Stimulated activated naive CD8-positive, alpha-beta T cell treated with anti-CD3 and anti-CD28 coated beads, Interleukin-15, Interleukin-2, amounts not matched to agents 100 U/mL and 50 U/mL, for 24 hours (primary cell): ENCODE measurements at places on chromosomes 3 and 15.

GRCh38 chr3:12900885-12901411 is 59.6 kb upstream of the RPL32 start:
- DNase-seq: no peak

- DNase-seq: no peak
Observed at GRCh38 chr3:76643623-76644304, 396.1 kb upstream of the ROBO2 start.

GRCh38 chr3:157672061-157672460 is 168.8 kb upstream of the VEPH1 start:
- no peak for DNase-seq

DNA sequence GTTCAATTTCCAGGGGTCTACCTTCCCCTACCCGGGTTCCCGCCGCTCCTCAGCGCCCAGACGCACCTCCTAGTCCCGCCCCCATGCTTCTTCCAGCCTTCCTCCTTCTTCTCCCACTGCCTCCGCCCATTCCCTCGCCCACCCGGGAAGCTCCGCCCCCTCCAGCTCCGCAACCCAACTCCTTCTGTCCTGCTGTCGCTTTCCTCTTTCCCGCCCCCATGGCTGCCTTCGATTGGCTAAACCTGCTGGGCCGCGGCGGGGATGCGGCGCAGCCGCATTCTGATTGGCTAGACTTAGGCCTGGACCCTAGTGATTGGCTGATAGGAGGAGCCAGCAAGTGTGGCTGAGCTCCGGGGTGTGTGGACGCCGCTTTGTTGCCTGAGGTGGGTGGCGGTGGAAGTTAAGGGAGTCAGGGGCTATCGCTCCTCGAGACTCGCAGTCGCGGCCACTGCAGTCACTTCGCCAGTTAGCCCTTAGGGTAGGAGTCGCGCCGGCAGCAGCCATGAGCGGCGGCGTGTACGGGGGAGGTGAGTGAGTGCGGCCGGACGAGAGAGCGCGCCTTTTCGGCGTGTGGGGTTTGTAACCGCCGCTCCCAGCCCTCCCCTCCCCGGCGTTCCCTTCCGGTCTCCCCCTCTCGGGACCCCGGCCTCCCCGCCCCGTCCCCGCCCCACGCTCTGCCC is at the start of gene ACTL6A:
Gene ACTL6A, plus strand, starts transcription at position 336 of the 680 bp plus-strand sequence. Its CDS starts 167 bp downstream, at position 503.
- DNase-seq: peak; percentile 99

DNA sequence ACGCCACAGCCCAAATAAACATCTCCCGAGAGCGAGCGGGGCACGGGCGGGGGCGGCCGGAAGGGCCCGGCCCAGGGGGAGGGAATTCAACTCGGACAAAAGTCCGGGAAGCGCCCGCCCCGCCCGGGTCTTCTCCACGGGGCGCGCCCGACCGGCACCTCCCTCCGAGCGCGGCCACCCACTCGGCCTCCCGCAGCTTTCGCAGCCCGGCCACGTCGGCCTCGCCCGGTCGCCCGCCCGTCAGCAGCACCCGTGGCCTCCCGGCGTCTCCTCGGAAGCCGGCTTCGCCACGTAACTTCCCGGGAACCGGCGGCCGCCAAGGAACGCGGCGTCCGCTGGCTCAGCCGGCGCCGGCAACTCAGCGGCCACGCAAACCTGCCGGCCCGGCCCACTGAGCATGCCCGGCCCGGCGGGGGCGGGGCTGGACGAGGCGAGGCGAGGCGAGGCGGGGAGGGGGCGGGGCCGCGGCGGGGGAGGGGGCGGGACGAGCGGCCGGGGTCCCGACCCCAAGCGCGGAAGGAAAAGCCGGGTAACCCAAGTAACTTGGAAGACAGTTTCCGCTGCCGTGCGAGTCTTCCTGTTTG is at the start of gene TJP1:
Gene TJP1, minus strand, starts transcription at position 369 of the 584 bp plus-strand sequence. CDS start 440 bp downstream, outside the sequence.
- no peak for DNase-seq

DNA sequence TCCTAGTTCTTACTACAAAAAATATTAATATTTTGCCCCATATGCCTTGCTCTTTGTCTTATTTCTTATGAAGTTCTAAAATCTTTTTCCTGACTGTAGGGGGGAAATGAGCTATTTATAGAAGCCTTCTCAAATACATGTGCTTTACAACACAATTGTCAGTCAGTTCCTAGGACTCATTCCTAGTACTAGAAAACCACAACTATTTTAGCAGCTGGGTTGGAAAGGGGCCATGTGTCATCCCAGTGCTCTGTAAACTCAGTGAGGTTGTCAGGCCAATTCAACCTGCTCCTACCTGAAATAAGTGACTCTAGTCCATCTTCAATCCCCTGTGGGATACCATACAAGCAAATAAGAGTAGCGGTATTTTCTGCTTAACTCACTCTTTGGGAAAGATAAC is 153.8 kb downstream of the ULK4 start:
- DNase-seq: no peak

GRCh38 chr15:40995656-40996055 is 42.4 kb downstream of the CHAC1 start:
- DNase-seq: no peak

DNA sequence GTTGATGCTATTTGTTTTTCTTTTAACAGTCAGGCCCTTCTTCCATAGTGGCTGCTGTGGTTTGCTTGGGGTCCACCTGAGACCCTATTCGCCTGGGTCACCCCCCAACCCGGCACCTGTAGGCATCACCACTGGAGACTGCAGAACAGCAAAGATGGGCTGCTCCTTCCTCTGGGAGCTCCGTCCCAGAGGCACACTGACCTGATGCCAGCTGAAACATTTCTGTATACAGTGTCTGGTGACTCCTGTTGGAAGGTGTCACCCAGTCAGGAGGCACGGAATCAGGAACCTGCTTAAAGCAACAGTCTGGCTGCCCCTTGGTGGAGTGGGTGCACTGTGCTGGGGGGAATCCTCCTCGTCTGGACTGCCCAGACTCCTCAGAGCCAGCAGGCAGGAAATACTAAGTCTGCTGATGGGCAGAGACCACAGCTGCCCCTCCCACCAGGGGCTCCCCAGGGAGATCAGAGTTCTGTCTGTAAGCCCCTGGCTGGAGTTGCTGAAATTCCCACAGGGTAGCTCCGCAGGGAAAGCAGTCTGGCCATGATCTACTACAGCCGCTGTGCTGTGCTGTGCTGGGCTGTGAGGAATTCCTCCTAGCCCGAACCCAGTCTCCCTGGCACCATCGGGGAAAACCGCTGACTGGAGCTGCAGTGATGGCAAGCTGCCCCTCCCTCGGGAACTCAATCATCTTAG is 248.2 kb downstream of the TBC1D5 start:
- no peak for DNase-seq

- no peak for DNase-seq
Observed at GRCh38 chr3:154884952-154885351, 195.2 kb upstream of the MME start.

- no peak for DNase-seq
Observed at GRCh38 chr3:136270179-136270578, 20.0 kb downstream of the PCCB start.

DNA sequence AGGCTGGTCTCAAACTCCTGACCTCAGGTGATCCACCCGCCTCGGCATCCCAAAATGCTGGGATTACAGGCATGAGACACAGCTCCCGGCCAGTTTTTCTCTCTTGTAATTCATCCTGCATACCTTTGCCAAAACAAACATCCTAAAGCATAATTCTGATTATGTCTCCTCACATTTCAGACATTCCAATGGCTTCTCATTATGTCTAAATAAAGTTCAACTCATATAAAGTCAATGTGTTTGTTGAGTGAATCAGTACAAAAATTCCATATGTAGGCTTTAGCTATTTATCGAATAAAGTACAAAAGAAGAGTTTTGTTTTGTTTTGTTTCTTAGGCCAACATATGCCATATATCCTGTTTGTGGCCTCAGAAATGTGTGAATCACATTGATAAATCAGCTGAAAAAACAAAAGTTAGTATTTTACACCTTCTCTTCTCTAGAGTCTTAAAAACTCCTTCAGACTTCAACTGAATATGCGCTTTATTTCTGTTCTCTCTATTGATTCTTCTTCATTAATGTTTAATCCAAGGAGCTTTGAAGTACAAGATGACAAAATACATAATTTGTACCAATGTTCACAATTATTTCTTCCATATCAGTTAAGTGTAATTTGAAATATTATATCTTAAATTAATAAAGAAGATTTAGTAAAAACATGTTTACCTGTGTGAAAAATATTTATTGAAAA is 165.8 kb downstream of the MECOM start:
- DNase-seq: no peak

GRCh38 chr3:180295811-180296210 is 259.1 kb upstream of the PEX5L start:
- no peak for DNase-seq

- no peak for DNase-seq
Observed at GRCh38 chr3:36786921-36787890, 22.9 kb upstream of the DCLK3 start.

GRCh38 chr15:29528276-29528675 is 258.7 kb upstream of the NSMCE3 start:
- DNase-seq: no peak

DNA sequence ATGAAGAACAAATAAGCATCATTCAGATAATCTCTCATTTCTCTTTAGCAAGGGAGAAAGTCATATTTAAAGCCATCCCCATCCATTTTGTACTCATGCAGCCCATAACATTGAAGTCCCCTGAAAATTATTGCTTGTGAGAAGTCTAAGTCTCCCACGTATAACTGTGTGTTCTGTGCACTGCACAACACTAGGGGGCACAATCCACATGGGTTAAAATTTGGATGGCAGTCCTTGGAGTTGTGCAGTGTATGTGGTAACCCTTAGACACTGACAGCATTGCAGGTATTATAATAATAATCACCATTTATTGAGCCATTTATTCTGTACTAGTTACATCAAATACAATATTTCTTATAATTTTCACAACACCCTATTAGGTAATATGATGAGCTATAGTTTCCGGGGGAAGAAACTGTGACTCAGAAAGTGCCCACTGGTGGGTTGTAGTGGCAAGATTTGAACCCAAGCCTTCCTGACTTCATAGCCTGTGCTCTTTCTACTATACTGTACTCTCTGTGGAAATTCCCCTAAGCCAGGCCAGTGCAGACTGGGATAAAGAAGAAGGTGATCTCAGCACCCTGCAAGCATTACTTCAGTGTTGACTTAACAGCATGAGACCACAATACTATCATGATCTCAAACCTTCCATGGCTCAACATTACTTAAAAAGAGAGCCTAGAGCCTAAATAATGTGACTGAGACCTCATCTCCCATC is 15.7 kb downstream of the KCNAB1 start:
- DNase-seq: peak; percentile 9

DNA sequence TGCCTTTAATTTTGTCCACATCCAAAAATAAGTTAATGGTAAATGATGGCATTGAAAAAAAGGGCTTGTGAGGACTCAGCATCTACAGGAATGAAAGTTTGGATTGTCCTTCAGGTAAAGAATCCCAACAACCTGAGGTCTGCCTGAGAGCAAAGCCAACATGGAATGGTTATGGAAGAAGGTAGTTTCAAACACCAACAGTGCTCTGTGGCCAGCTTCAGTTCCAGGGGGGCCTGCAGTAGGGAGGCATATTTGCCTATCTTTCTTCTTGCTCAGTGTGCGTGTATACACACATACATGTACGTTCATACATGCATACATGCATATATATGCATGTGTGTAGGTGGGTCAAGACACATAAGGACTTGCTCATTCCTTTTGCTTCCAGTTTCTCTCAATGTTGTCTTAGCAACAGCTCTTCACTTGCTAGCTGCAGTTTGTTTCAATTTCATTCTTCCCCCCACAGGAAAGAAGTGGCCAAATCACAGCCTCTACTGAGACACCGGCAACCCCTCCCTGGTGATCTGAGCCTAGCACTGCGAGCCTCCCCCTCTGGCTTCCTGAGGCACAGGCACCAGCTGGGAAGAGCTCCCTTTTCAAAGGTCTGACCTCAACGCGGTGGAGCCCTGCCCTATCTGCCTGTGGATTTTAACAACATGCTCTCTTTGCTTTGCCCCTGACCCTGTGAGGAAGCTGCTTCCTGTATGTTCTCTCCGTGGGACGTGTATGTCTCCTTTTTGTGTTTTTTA is 146.2 kb downstream of the KLF13 start:
- peak; percentile 59 for DNase-seq

- DNase-seq: no peak
Observed at GRCh38 chr3:24255414-24255813, 239.2 kb downstream of the THRB start.

GRCh38 chr15:93121973-93122910 is 33.2 kb upstream of the RGMA start:
- DNase-seq: no peak

DNA sequence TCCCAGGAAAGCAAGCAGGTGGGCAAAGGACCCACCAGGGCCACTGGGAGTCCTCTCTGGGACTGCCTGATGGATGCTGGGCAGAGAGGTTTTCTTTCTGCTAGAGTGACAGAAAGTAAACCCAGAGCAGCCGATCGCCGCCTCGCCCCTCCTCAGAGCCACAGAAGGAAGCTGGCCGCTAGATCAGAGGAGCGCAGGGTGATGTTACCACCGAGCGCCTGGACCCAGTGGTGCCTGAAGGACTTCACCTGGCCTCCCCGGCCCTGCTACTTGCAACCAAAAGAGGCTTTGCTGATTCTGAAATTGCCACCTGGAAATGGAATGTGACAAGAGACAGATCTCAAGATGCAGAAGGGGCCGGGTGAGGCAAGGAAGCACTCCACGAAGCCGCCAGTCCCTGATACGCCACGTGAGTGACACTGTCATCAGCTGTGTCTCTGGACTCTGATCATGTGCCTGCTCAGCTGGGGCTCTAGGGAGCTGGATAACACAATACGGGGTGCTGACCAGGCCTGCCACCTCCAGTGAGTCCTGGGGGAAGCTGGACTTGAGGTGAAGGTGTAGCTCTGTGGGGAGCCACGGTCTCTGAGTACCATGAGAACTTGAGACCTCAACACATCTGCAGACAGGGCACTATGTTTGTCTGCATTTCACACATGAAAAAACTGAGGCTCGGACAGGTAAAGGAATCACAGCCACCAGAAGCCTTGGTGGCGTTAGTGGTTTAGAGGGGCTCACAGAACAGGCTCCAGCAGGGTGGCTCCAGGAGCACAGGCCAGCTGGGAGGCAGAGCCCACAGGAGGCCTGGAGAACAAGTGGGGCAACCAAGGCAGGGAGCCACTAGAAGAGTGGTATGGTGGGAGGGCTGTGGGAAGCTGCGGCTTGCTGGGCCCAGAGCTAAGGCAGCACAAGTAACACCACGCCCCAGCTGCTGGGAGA is 137.9 kb upstream of the PRR20G start:
- no peak for DNase-seq

GRCh38 chr3:54931182-54931581 is 3.3 kb upstream of the LRTM1 start:
- DNase-seq: no peak

DNA sequence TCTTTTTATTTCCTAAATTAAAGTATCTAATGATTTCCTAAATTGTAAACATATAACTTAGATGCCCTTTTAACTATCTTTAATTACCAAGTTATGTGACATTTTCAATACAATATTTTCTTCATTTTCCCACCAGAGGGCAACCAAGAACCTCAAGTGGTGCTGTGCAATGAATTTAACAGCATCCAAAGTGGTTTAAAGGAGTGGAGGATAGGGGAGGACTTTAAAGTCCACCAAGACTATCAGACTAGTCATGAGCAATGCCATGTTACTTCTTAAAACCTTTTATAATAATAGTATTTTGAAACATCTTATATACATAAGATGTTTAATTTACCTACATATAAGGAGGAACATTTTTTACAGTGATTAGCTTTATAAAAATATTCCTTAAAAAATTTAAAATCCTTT is 74.4 kb downstream of the DLG1 start:
- no peak for DNase-seq
